ENCODE measurements at places on chromosomes 12 and 14.
A peak's percentile ranks its signal among the peaks of the same experiment; 100 is the strongest.

- no peak overlapping the region for H3K4me3 ChIP-seq
- no peak for DNase-seq
- no peak overlapping the region for H3K27ac ChIP-seq
- no peaks in the 10 kb centered on the region for H3K36me3 ChIP-seq
Measured at GRCh38 chr12:115313929-115314328, 630.0 kb upstream of the TBX3 start.

DNA sequence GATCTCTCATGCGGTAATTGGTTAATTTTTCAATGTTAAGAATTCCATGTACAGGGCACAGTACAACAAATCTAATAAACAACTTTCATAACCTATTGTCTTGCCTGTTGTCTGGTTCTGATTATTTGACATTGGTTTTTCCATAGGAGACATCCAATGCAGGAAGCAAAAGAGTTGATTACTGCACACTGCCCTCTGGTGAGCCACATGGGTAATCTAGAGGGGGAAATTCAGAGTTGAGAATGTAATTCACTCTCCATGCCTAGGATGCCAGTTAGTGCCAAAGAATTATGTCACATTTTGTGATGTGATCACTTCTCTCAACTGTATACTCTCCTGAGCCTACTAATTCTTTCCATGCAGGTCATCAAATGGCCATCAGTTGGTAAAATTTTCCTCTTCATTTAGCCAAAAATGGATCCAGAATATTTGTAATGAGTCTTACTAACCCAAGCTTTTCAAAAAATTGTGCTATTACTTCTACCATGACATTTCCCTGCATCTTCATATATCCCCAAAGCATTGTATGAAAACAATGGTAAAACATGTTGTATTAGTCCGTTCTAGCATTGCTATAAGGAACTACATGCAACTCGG is 17.7 kb upstream of the CCDC91 start:
- no peak for DNase-seq
- no peak overlapping the region for H3K27ac ChIP-seq
- H3K36me3 ChIP-seq = no peaks in the 10 kb centered on the region

DNA sequence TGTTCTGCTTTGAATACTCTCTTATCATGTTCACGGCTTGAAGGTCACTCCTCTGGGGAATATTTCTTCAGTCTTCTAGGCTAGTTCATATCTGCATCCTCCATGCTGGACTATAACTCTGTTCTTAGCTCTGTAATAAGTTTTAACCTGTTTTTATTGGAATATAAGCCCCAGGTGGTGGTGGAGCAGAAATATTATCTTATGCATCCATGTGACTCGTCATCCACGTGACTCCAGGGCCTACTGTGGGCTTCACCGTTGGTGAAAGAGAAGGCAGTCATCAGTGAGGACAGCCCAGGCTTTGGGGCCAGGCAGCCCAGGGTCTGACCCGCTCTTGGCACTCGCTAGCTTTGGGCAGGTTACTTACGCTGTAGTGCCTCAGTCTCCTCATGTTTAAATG is 87.1 kb downstream of the ETNK1 start:
- DNase-seq = no peak
- no peak overlapping the region for H3K27ac ChIP-seq
- H3K36me3 ChIP-seq = peaks cover 2% of the 10 kb centered on the region
- peaks cover 28% of the 10 kb centered on the region for H3K27me3 ChIP-seq
- H3K4me3 ChIP-seq = no peak overlapping the region

- no peak for DNase-seq
- no peaks in the 10 kb centered on the region for H3K36me3 ChIP-seq
- H3K27ac ChIP-seq = no peak overlapping the region
- peaks cover 3% of the 10 kb centered on the region for H3K4me1 ChIP-seq
- H3K4me3 ChIP-seq = no peak overlapping the region
Measured at GRCh38 chr12:53686436-53686835, 10.6 kb upstream of the ATP5MC2 start.

DNA sequence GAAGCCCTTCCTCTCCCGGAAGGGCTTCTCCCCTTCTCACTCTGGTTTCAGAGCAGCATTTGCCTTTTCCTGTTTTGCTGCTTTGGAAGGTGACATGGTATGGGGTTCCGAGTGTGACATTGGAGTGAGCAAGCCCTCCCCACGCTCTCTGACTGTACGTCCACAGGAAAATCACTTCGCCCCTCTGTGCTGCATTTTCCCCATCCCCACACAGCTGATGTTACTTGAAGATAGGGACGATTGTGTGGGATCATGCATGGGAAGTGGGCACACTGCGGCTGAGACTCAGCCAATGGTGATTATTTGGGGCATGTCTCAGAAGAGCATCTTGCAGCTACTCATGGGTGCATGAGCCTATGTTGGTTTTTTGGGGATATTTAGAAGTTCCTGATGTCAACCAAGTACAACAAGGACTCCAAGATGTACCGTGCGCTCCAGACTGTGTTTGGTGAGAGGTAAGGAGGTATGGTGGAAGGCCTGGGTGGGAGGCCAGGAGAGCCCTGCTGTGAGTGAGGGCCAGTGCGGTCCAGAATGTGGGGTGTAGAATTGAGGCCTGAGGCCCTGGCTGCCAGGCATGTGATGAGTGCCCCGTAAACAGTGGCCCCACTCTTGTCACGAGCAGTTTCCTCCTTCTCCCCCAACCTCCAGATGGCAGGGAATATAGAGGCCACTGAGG is 15.1 kb downstream of the CYP46A1 start:
- no peaks in the 10 kb centered on the region for H3K36me3 ChIP-seq
- H3K4me1 ChIP-seq = no peaks in the 10 kb centered on the region
- DNase-seq = no peak
- H3K27ac ChIP-seq = no peak overlapping the region
- no peak overlapping the region for H3K4me3 ChIP-seq

DNA sequence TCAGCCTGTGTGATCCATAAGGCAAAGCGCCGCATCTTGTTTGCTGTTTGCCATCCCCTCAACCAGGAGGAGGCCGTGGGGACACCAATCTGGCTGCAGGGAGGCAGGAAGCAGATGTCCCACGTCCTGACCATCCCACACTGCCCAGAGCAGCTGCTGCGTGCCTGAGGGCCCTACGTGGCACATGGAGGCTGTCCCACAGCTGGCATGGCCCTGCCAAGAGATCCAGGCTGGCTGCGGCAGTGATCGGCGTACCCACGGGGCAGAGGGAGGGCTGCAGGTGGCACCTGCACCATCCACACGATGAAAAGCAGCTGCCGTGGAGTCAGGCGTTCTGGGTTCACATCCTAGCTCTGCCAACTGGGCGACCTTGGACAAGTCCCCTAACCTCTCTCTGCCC is 42.0 kb downstream of the NCOR2 start:
- no peak for DNase-seq
- no peaks in the 10 kb centered on the region for H3K27me3 ChIP-seq
- H3K4me3 ChIP-seq = no peak overlapping the region
- peak overlapping the region; percentile 57 for H3K27ac ChIP-seq

DNA sequence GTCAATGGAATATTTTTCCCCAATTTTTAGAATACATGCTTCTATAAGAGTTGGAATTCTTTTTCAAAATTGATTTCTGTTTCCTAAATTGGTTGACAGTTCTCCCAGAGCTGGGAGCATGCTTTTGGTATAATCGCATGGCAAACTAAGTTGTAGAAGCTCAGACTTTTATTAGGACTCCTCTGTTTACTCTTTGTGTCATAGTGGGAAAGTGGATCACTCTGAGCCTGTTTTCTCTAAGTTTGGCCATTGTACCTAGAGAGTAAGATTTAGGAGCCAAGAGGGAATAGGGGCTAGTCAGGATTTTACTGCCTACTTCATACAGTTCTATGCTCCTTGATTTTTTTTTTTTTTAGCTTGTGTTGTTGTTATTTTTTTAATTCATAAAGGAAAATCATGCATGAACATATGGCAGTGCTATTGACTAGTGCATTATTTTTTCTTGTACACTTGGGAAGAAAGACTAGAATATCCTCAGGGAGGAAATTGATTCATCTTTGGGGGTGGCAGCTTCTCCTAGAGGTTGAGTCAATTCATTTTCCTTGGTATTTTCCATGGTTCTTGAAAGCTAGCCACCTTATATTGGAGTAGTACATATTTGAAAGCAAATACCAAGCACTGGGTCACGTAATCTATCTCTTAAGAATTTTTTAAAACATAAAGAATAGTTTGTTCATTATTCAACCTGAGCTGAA is 77.7 kb upstream of the TRAF3 start:
- no peak for DNase-seq
- no peak overlapping the region for H3K4me3 ChIP-seq
- H3K4me1 ChIP-seq = peaks cover 15% of the 10 kb centered on the region
- H3K27me3 ChIP-seq = no peaks in the 10 kb centered on the region
- no peak overlapping the region for H3K27ac ChIP-seq

GRCh38 chr14:22919601-22919921 is 612 bp upstream of the RBM23 start:
- H3K4me1 ChIP-seq = peaks cover 29% of the 10 kb centered on the region
- peak overlapping the region; percentile 100 for H3K27ac ChIP-seq
- H3K27me3 ChIP-seq = no peaks in the 10 kb centered on the region
- peaks cover 8% of the 10 kb centered on the region for H3K36me3 ChIP-seq

DNA sequence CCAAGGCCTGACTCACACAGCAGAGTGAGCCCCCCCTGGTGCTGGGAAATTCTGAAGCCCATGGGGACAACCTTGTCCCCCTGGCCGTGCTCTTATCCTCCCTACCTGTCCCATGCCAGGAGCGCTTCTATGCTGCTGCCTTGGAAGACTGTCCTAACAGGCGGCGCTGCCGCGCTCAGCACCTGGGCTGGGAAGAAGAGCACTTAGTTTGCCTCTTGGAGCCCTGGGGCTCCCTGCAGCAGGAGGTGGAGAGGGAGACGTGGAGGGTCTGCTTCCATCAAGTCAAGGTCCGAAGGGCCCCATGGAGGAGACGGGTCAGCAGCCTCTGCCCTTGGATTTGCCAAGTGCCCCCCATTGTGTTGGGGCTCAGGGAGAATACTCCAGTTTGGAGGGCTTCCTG is 300.5 kb downstream of the CACNA1C start:
- DNase-seq = no peak
- H3K4me1 ChIP-seq = peaks cover 11% of the 10 kb centered on the region
- peaks cover 58% of the 10 kb centered on the region for H3K27me3 ChIP-seq
- no peak overlapping the region for H3K4me3 ChIP-seq

Data from T-helper 17 cell (primary cell).